ENCODE measurements at places on chromosomes 1 and 21.

DNA sequence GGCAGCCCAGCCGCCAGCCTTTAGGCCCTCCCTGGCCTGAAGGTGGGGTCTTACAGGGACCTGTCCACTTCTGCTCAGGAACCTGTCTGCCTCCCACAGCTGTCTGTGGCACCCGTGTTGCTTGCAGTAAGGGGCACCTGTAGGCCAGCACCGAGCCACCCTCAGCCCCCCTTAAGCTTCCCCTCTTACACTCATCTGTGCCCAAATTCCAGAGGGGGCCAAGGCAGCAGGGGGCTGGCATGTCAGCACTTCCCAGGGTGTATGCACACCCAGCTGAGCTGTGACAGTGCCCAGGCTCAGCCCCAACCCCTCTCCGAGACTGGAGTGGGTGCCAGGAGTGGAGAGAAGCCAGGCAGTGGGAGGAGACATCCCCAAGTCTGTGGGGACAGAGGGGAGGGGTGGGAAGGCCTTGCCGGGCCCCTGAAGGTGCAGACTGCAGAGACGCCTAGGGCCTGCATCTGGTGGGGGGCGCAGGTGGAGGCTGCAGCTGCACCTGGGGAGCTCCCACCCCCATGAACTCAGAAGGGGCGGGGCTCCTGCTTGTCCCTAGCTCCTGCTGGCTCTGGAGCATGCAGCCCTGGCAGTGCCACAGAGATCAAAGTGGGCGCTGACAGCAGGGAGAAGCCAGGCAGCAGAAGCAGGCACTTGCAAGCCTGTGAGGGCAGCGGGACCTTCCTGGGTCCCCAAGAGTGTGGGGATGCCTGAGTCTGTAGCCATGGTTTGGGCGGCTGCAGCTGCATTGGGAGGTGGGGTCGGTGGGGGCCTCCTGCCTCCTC is 5.4 kb upstream of the SLC2A7 start:
- DNase-seq: no peak

DNA sequence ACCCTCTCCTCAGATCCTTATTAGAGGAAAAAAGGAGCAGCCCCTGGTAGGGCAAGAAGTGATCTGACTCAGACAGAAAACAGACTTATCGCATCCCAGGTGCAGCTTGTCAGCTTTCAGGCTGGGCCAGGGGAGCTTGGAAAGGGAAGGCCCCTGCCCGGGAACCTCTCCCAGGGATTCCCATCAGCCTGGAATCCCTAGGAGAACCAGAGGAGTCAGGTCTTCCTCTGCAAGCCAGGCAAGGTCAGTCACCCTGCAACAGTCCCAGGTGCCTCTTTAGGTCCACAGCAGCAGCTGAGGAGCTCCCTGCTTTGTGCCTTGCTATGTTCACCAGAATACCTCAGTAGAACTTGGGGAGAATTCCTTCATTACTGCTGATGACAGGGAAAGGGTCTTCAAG is 2.9 kb upstream of the PRAMEF12 start:
- DNase-seq: no peak

GRCh38 chr1:206804156-206804737 is 32.0 kb upstream of the IL10 start:
- no peak for DNase-seq

GRCh38 chr1:229434005-229434640 is at the start of gene ACTA1:
ACTA1 (minus strand) TSS chr1:229434094; CDS start chr1:229433115, 979 bp downstream.
- no peak for DNase-seq

DNA sequence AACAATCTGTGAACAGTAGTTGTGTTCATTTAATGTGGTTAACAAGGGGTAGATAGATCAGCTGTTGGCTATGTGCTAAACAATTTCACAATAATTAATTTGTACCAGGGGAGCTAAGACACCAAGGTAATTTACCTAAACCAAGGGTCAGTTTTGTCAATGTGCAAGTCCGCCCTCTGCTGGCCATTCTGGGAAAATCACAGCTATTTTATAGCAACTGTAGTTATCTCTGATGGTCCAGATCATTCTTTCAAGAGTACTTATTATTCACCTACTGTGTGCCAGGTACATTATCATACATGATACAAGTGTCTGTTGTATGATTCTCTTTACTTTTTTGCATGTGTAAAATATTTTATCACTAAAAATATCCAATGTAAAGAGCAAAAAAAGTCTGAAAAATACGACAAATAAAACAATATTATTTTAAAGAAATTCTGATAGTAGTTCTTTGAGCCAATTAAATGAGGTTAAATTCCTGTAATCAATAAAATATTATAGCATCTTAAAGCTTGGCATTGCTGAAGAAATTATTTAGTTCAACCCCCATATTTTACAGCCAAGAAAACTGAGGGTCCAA is 312.3 kb upstream of the FAM78B start:
- DNase-seq: no peak

DNA sequence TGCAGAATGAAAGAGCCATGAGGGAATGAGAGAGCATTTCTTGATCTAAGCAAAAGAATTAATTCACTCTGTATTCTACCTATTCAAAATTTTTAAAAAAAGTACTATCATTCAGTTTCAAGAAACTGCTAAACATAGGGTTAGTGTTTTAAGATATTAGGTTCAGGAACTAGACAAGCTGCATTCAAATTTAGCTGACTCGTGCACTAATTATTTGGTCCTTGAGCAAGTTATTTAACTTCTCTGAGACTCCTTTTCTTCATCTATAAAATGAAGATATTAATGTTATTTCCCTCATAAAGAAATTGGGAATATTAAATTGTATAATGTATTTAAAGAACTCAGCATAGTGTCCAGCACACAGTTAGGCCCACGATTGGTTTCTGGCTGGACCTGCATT is 75.0 kb upstream of the USH2A start:
- no peak for DNase-seq

- DNase-seq: no peak
These were observed 96.3 kb upstream of the UBE2U start for GRCh38 chr1:64107118-64107519.

- DNase-seq: no peak
These were observed 5.2 kb upstream of the SOD1 start for GRCh38 chr21:31654340-31654739.

DNA sequence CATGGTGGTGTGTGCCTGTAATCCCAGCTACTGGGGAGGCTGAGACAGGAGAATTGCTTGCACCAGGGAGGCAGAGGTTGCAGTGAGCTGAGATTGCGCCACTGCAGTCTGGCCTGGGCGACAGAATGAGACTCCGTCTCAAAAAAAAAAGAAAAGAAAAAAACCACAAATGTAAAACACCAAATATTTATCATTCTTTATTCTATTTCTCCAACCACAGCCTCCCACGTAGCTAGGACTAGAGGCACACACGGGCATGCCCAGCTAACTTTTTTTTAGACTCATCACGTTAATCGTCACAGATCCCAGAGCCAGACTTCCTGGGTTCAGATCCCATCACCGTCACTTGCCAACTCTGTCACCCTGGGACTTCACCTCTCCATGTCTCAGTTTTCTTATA is 13.5 kb downstream of the DNAJC16 start:
- DNase-seq: no peak

GRCh38 chr1:151847867-151848596 is 5.5 kb downstream of the THEM5 start:
- DNase-seq: no peak

GRCh38 chr1:109479311-109479710 is 4.4 kb upstream of the ATXN7L2 start:
- DNase-seq: no peak

- DNase-seq: no peak
These were observed 24.8 kb upstream of the SELENON start for GRCh38 chr1:25774921-25775771.

DNA sequence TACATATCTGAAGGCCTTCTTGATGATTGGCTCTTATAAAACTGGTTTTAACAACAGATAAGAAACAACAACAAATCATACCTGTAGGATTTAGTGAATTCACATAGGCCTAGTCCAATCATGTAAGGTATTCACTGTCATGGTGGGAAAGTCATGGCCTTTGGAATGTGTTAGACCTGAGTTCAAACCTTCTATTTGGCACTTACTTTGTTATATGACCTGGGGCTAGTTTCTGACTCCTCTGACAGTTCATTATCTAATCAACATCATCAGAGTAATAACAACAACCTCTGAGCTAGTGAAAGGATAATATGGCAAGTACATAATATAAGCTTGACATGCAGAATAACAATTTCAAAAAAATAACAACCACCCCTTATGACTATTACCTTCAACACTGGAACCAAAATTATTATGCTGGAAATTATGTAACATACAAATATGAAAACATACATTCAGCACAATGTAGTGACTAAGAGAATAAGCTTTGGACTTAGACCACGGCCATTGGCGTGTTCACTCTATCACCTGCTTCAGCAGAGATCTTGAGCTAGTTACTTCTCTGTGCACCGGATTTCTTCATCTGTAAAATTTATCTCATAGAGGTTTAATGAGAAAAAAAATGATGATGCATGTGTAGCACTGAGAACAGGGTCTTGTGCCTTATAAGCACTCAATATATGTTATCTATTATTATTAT is 597.6 kb downstream of the LMO4 start:
- no peak for DNase-seq

GRCh38 chr1:178627037-178627436 is 98.0 kb upstream of the RALGPS2 start:
- DNase-seq: no peak

All from hippocampal formation (tissue), 2 donors.